Lung (tissue), 17 donors: ENCODE measurements at places on chromosomes 4 and X. TPM values are rescaled to one million over a fixed set of nuclear protein-coding genes. Genes with fewer than 3 reads are reported as not detected.

The LRCH2 gene
- total RNA-seq: 3.6 TPM

The CT47B1 gene
- not detected for total RNA-seq

The PACRGL gene
- total RNA-seq: 18.8 TPM

The HSD17B10 gene
- 107 TPM for total RNA-seq

The TBC1D1 gene
- total RNA-seq: 71.1 TPM

The FOXR2 gene
- total RNA-seq: not detected

DNA sequence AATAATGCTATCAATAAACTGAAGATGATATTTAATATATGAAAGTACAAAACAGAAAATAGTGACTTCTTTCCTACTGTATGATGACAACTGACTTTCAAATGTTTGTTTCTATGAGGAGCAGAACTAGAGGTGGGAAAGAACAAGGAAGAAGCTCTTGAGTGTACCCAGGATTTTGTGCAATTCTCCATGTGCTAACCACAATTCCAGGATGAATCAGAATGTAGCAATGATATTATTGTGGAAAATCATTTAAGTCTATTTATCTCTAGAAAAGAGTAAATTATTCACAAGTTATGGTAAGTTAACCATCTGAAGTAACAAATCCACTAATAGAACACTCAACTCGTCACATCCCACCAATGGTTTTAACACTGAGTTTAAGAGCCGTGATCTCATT, 324.1 kb upstream of the EMCN start:
- DNase-seq: no peak

GRCh38 chrX:6432226-6432625, 102.7 kb downstream of the VCX3A start:
- no peak for DNase-seq

DNA sequence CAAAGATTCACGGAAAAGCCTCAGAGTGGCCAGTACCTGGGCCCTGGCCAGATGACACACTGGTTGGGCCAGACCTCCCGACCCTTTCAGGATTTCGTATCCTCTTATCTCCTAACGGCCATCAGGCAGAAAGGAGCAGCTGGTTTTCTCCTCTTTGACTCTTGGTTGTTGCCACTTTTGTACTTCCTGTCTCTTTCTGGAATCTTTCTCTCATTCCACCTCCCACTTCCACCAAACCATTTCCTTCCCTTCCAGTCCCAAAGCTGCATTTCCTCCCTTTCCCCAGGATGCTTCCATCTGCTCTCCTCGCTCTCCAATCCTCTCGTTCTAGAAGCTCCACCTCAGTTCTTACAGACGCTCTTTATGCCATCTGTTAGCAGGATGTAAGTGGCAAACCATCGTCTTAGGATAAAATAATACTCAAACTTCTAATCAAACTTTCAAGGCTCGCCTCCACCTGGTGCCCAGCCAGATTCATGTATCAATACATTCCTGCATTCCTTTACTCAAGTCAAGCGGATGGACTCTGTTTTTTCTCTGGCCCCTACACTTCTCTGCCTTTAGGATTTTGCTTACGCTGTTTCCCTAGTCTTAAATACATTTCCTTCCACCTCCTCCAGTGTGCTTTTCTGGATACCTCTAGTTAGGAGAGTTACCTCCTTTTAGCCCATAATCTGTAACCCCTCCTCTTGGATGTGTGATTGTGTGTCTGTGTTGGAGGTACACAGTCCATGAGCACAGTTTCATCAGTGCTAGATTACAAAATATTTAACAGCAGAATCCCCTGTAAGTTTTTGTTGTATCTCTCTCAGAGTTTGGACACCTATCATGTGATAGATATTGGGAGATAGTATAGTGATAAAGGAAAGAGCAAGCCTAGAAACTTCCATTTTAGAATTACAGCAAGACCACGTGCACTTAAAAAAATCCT, 70.4 kb downstream of the LDB2 start:
- DNase-seq: no peak

DNA sequence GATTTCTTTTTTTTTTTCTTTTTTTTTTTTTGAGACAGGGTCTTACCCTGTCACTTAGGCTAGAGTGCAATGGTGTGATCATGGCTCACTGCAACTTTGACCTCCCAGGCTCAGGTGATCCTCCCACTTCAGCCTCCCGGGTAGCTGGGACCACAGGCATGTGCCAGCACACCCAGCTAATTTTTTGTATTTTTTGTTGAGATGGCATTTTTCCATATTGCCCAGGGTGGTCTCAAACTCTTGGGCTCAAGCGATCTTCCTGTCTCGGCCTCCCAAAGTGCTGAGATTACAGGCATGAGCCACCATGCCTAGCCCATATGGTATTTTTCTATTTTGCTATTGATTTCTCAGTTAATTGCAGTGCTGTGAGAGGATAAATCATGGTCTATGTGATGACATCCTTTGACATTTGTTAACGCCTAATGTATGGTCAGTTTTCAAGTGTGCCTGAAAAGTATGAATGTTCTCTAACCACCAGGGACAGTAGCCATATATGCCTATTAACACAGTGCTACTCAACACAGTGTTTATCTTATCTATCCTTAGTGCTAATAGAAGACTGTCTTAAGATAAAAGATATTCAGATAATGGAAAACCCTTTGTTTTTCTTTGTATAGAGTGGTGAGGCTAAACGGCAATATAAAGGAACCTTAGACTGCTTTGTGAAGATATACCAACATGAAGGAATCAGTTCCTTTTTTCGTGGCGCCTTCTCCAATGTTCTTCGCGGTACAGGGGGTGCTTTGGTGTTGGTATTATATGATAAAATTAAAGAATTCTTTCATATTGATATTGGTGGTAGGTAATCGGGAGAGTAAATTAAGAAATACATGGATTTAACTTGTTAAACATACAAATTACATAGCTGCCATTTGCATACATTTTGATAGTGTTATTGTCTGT, 9.1 kb upstream of the HSPA4L start:
- no peak for DNase-seq

DNA sequence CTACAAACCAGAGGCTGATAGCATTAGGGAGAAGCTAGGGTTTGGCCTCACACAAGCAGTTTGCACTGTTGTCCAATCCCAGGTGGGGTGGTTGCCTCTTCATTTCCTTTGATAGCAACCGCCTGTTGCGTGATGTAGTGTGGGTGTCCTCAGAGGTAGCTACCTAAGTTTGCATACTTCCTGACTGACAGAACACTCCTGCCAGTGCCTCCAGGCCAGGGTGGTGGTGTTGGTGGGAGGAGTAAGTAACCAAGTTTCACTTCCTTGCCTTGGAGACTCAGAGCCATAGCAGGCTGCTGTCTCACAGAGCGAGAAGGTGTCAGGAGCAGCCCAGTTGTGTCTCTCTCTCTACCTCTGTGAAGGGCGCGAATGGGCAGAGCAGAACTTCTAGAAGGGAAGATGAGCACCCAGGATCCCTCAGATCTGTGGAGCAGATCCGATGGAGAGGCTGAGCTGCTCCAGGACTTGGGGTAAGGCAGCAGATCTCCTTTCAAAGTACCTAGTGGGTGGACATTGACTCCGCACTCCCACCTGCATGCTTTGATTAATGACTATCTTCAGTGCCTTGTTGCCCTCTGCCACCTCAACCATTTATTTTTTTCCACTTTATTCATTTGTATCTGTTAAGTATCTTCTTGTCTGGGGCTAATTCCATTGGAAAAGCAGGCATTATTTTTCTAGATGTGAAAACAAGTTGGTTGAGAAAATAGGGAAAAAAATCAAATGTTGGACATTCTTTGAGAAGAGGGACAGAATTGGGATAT, at the start of gene DAPP1:
Gene DAPP1 (plus strand): TSS at position 283 of the 764 bp plus-strand sequence. CDS start 87 bp downstream, at position 370.
- no peak for DNase-seq

DNA sequence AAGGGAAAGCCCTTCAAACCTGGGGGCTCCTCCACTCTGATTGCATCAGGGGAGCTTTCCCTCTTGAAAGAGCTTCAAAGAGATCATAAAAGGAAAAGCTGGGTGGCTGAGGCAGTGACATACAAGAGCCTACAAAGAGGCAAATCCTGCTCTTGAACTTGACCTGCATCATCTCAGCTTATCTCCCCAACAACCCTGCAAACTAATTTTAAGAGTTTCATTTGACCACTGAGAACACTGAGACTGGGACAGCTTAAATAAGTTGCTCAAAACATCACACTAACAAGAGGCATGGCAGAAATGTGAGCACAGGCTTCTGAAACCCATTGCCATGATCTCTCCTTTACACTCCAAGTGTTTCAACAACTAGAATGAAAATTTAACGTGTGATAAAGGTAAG, 101.6 kb upstream of the PPARGC1A start:
- DNase-seq: no peak

DNA sequence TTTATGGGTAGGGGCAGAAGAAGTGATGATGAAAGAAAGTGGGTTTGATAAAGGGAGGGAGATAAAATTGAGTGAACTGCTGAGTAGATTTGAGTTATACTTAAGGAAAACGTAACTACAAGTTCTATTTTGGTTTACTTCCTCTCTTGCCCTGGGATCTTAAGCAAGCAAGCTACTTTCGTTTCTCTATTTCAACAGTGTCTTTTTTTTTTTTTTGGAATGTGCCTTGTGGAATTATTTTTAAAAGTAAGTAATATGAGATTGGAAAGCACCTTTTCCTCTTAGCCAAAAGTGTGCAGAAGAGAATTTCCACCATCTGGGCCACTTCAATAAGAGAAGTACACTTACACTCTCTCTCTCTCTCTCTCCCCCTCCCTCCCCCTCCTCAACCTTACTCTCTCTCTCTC, 16.0 kb upstream of the C4orf36 start:
- DNase-seq: peak; percentile 70

DNA sequence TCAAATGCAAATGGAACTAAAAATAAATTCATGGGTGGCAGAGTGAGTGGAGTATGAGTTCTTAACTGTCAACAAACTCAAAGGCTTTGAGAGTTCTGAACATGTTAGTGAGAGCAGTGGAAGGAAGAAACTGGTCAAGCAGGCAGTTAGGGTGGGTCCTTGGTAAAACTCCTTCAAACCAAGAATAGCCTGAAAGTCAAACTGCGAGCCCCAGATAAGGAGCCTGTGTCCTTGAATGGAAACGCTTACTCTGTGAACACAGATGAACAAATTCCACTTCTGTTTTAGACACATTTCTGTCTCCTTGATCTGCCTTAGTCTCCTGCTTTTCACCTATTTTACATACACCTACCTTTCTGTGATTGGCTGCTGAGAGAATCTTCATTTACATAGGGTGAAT, 129.4 kb upstream of the PCDH18 start:
- DNase-seq: no peak

DNA sequence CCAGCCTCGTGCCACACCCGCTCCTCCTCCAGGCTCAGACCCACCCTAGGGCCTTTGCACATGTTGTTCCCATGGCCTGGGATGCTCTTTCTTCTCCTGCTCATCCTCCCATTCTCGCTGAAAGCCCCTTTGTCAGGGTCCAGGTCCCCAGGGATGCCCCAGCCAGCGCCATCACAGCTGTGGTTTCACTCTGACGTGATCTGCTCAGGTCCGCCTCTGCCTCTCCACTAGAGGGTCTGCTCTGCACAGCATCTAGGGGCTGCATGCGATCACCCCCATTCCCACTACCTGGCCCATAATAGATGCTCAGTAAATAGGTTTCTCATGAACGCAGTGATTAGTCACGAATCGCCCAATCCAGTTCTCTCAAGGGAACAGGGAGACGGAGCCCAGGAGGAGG, 222.5 kb downstream of the AFAP1 start:
- no peak for DNase-seq

- no peak for DNase-seq
Observed at GRCh38 chrX:55818673-55819375, 101.3 kb downstream of the RRAGB start.

GRCh38 chr4:121707344-121707743, 10.6 kb upstream of the ANXA5 start:
- no peak for DNase-seq

DNA sequence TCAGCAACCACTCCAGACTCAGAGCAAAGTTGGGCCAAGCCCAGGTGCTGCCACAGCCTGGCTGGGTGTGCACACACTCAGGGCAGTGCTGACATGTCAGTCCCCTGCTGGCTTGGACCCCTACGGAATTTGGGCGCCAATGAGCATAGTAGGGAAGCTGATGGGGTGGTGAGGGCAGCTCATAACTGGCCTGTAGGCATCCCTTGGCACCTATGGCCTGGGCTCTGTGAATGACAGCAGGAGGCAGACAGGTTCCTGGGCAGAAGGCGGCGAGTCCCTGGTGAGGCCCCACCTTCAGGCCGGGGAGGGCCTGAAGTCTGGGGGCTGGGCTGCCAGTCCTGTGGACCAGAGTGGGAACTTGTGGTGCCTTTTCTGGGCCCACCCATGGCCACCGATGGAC, 15.9 kb upstream of the TMEM185A start:
- DNase-seq: no peak

GRCh38 chr4:121139533-121140222, 24.4 kb downstream of the TNIP3 start:
- DNase-seq: no peak

DNA sequence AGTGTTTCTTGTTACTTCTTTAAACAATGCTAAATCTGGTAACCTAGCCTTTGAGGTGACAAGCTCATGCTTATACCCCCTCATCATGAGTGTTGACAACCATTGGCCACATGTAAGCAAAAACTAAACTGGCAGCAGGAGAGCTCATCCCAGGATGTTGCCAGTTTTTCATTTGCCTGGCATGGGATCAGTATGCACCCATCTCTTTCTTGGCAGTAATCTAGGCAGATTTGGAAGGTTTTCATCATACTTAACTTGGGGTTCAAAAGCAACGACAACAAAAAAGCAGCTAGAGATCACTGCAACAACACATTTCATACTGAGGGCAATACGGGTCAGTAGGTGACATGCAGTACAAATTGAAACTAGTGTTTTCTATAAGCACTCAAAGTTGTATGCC, 122.0 kb downstream of the PPA2 start:
- DNase-seq: no peak

GRCh38 chr4:84938316-84938715, 28.2 kb downstream of the WDFY3 start:
- DNase-seq: no peak

DNA sequence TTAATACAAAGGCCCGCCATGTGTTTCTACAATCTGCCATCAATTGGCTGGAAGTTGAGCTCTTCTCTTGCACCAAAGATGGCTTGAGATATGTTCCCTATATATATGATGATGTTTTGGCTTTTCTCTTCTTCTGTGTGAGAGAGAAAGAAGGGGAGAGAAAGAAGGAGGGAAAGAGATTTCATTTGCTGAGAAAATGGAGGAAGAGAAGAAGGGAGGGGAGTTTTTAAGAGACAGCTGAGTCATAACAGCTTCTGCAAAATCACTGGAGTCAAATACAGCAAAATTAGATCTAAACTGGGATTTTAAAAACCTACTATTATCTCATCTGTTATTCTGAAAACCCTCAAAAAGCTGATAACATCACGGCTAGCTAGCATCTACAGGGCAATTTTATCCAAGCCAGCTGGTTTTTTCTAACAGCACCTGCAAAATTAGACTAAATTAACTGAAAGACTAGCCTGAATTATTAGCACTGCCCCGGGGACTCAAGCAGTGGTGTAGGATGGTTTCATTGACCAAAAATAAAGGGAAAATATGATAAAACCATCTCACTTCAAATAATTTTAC, 647.6 kb upstream of the ACTRT1 start:
- no peak for DNase-seq

- peak; percentile 73 for DNase-seq
Observed at GRCh38 chr4:42282081-42282901, 115.0 kb upstream of the SHISA3 start.
